Activated CD4-positive, alpha-beta T cell treated with anti-CD3 and anti-CD28 coated beads, Interleukin-2, amount 10 ng/mL, durations not matched to agents 7 days and 5 days (primary cell): ENCODE measurements at places on chromosomes 16 and 17.
A peak's percentile ranks its signal among the peaks of the same experiment; 100 is the strongest.

GRCh38 chr16:24013864-24014645, 178.3 kb downstream of the PRKCB start:
- peak; percentile 71 for DNase-seq

- DNase-seq: no peak
These were observed 570 bp downstream of the NR1D1 start for GRCh38 chr17:40099619-40100418.

- DNase-seq: no peak
These were observed 8.0 kb upstream of the AMZ2 start for GRCh38 chr17:68239632-68240366.

DNA sequence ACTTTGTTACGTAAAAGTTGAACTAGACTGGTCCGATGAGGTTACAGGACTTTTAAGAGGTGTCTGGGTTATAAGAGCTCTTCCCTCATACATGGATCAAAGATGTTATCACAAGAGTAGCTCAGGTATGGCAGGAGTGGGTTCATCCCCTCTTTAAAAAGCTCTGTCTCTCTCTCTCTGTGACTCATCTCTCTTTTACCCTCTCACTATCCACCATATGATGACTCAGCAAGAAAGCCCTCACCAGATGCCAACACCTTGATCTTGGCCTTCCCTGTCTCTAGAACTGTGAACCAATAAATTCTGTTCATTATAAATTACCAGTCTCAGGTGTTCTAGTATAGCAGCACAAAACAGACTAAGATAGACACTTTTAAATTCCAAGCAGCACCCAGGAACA, 1.9 kb upstream of the CLEC19A start:
- no peak for DNase-seq

GRCh38 chr17:57810721-57811637, 38.9 kb downstream of the MRPS23 start:
- no peak for DNase-seq

- no peak for DNase-seq
These were observed 25.8 kb downstream of the USP10 start for GRCh38 chr16:84725481-84726078.

- no peak for DNase-seq
These were observed 310.1 kb downstream of the C16orf95 start for GRCh38 chr16:87006789-87007745.
